ENCODE measurements at places on chromosomes 12 and 14.

GRCh38 chr12:94488463-94488862 lies 28.8 kb upstream of the CEP83 start:
- DNase-seq, result no peak

GRCh38 chr14:97379091-97379531 lies 581.9 kb downstream of the VRK1 start:
- no peak for DNase-seq

DNA sequence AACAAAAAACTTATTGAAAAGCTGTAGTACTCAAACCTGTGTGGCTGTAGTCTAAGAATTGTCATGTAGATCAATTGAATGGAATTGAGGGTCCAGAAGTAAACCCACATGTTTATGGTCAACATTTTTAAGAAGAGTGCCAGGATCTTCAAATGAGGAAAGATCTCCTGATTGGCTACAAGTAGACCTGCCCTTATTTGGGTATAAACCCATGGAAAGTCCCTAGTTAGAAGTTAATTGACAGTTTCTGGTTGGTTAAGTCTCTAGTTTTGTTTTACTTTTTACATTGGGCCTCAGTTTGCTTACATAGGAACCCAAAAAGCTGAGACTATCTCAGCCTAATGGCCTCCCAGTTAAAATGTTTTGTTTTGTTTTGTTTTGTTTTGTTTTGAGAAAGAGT lies 91.9 kb upstream of the RESF1 start:
- DNase-seq, result no peak

GRCh38 chr14:89365061-89365801 lies 51.8 kb downstream of the FOXN3 start:
- DNase-seq, result no peak

- DNase-seq, result no peak
Measured at GRCh38 chr12:10557766-10558165, 52.1 kb downstream of the EIF2S3B start.

- no peak for DNase-seq
Measured at GRCh38 chr12:110079477-110080400, 31.4 kb upstream of the C12orf76 start.

DNA sequence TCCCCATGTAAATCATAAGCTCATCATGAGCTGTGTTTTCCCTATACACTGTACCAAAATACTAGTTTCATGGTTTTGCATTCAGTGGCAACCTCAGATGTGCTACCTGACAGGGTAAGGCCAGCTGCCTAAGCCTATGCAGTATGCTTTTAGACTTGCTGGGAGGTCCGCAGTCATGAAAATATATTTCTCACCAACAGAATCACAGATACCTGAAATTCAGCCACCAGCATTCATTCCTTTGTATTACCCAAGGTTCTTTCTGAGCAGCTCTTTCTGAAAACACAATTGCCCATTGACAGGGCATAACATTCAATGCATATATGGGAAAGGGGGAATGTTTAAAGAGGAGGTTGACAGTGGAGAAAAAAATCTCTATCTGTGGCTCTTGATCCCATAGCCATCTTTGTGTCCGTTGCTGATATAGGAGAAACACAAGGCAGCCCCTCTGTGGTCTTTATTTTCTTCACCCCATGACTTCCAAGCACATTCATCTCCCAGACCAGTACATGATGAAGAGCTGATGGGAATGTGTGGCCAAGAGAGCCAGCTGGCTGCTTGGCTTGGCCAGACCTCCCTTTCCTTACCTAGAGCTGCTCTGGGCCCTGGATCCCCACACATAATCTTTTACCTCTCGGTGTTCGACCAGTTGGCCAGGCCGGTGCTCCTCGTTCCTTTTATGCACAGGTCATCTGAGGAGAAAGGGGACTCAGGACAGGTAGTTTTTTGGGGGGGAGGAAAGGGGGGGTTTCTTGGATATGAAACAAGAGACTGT lies 162.9 kb downstream of the KCNA5 start:
- DNase-seq, result no peak

DNA sequence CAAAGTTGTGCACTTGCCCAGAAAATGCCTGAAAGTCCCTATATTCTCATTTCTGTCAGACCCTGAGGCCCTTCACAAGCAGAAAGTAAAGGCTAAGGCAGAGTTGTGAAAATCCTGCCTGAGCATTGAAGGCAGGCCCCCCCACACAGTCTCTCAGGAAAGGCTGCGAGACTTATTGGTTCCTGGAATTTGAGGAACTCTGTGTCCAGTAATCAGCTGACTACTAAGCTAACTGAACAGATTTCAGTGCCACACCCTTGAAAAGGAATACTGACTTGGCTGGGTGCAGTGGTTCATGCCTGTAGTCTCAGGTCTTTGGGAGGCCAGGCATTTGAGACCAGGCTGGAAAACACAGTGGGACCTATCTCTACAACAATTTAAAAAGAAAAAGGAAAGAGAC lies 21.1 kb upstream of the PPP2R5E start:
- DNase-seq, result peak; percentile 13

- DNase-seq, result no peak
Measured at GRCh38 chr12:49015196-49015595, 3.4 kb downstream of the PRKAG1 start.

- DNase-seq, result no peak
Measured at GRCh38 chr12:45883187-45883586, 107.2 kb downstream of the SCAF11 start.

DNA sequence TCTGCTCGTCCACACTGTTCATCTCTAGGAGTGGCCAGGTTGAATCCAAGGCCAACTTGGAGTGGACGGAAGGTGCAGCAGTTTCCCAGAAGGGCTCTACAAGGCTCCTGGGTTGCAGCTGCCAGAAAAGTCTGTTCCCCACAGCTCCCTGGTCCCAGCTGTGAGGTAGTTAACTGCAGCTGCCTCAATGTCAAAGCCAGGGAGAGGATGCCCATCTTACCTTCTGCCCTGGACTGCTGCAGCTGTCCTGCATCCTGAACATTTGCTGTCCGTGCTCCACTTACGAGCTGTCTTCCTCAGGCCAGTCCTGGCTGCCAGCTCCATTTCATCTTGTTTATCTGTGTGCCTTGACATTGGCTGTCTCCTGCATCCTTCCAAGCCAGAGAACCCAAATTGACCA lies 227.3 kb downstream of the SLC41A2 start:
- no peak for DNase-seq

DNA sequence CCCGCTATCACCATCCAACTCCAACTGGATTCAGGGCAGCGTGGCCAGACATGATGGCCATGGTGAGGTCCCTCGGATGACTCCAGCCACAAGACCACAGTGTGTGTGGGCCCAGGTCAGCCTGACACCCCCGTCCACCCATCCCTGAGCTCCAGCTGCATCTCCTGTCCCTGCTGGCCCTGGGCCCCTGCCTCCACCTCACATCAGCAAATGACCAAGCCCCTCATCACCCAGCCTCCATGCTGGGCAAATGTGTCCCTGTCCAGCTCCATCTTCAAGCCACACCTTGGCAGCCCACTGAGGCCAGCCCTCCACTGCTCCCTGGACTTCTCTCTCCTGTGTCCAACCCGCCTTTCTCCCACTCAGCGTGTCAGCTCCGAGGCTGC lies 3.2 kb downstream of the GPR132 start:
- DNase-seq, result no peak

DNA sequence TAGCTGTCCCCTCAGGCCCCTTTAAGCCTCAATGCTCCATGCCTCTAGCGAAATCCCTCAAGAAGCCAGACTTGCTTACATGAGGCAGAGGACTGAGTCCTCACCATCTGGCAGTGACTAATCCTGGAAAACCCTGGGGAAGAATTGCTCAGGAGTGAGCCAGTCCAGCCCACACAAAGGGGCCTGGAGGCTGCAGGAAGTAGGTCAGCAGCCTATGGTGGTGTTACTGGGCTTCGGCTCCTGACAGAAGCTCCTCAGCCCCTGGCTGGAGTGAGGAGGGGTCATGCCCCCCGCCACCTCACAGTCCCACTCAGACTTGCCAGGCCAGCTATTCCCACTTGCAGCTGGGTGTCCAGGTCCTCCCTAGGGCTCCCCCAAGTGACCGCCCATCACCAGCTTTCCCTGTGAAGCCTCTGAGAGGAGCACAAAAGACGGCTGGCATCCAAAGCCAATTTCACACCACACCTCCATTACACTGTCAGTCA lies 250.5 kb downstream of the DPF3 start:
- peak; percentile 99 for DNase-seq

GRCh38 chr14:32076278-32077080 lies 625 bp upstream of the ARHGAP5 start:
- DNase-seq, result peak; percentile 96

DNA sequence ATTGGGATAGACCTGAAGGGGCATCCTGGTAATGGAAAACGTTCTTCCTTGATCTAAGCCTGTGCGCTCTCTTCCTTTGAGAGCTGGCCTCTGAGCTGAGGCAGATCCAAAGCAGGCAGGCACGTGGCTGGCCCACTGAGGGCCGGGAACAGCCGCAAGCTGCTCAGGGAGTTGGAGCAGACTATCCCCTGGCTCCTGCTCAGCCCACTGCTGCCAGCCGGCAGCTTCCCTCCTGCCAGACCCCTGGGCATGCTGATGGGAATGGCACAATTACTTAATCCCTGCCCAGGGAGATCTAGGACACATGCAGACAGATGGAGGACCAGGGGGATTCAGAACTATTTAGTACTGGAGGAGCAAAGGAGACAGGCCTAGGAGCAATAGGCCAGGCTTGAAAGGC lies 14.4 kb downstream of the NEUROD4 start:
- DNase-seq, result no peak

- no peak for DNase-seq
Measured at GRCh38 chr12:32545413-32545980, 133.6 kb upstream of the DNM1L start.

- no peak for DNase-seq
Measured at GRCh38 chr14:84254290-84254689, 1275.7 kb upstream of the FLRT2 start.

DNA sequence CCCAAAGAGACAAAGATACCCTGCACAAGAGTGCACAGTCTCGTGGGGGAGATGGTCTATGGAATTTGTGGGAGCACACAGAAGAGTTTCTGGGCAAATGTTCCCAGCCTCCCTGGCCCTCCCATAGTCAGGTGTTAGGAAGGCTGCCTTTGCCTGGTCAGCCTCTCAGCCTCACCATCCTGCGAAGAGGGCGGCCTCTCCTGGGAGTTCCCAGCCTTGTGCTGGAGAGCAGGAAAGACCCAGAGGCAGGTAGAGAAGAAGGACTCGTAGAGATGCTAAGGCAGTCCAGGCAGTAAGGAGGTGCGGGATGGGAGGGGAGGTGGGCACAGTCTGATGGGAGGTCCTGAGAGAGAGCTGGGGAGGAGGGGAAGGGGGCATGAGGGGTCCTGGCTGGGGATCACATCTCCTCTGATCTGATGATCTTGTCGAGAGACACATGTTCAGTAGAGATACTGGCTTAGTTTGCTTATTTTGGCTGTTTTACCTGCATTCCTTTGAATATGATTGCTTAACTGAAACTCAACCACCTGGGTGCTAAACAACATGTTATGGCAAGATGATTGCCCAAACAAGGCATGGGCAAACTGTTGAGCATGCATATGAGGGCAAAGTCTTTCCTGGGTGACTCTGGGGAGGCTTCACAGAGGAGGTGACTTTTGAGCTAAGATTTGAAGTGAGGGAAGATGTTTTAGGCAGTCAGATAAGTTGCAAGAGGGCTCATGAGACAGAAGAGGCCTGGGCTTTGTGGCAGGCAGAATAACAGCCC lies 10.5 kb downstream of the SERPINA6 start:
- DNase-seq, result no peak

- DNase-seq, result no peak
Measured at GRCh38 chr14:89279649-89280232, 137.3 kb downstream of the FOXN3 start.

DNA sequence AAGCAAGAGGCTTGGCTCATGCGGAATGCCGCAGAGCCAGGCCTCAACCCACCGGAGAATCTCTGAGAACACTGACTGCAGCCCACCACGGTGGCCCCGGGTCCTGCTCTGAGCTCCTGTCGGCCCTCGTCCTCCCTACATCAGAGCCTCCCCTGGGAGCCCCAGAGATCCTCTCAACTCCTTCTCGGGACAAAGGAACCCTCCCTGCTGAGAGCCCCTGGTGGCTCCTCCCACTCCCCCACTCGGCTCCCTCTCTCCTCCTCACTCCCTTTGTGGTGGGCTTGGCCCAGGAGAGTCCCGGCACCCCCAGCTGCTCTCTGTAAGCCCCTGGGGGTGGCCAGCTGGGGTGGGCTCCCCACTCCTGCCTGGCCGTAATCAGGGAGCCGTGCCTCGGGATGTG lies 11.1 kb upstream of the INF2 start:
- peak; percentile 47 for DNase-seq

GRCh38 chr14:106276326-106277267 lies 750.2 kb downstream of the TMEM121 start:
- no peak for DNase-seq

- no peak for DNase-seq
Measured at GRCh38 chr12:53617700-53618099, 8.5 kb downstream of the ATF7 start.

GRCh38 chr12:100128512-100128908 lies 14.2 kb downstream of the BLTP3B start:
- DNase-seq, result peak; percentile 59

DNA sequence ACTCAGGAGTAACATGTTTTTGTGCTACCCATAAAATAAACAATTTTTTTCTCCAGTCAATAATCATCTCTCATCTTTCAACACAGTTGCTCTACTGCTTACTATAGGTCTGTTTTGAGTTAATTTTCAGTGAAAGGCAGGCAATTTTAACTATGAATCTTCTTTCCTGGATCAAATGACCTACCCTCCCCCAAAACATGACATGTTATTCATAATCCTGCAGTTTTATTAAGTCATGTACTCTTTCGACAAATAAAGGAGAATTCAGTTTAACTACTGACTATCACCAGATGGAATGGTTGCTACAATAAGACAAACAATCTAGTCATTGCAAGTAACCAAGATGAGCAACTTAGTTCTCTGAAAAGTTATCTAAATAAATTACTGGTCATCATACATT lies 106.0 kb upstream of the FAR2 start:
- peak; percentile 12 for DNase-seq

DNA sequence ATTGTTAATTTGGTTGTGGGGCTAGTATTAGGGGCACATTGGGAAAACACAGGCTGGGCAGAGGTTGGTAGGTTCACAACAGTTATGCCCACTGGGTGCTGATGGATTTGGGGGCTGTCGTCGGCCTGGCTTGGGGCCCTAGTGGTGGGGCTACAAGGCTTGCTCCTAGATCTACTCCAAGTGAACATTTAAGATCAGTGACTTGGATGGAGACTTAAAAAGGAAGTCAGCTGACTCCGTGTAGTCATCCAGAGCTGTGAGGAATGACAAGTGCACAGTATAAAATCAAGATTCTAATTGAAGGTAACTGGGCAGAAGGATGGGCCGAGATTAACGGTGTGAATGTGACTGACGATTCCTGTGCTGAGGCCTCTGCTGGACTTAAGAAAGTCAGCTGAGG lies 12.8 kb upstream of the NR4A1 start:
- no peak for DNase-seq

DNA sequence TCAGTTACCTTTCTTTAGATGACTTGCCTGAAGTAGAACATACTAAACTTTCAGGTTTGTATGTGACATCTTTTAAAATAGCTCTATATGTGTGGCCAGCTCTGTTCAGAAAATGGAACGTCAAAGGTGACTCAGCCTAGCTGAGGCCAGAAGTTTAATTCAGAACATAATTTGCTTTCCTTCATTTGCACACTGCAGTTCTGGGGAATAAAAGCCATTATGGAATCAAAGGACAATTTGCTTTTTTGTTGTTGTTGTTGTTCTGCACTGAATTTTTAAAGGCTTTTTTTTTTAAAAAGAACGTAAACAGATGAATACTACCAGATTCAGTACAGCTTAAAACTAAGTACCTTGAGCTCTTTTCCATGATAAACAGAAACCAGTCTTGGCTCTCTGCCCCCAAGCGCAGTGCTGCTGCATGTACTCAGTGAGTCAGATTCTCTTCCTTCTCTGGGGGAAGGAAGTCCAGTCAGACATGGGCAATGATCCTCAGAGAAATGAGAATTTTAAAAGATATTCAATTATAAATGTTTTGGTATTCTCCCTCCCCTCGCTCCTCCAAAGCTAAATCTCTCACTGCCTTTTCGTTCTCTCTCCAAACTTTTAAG lies 644.2 kb downstream of the NOVA1 start:
- DNase-seq, result no peak
